ENCODE measurements at places on chromosomes 16 and 17.

GRCh38 chr17:14299280-14300141 lies 1.4 kb upstream of the HS3ST3B1 start:
- no peak for DNase-seq

DNA sequence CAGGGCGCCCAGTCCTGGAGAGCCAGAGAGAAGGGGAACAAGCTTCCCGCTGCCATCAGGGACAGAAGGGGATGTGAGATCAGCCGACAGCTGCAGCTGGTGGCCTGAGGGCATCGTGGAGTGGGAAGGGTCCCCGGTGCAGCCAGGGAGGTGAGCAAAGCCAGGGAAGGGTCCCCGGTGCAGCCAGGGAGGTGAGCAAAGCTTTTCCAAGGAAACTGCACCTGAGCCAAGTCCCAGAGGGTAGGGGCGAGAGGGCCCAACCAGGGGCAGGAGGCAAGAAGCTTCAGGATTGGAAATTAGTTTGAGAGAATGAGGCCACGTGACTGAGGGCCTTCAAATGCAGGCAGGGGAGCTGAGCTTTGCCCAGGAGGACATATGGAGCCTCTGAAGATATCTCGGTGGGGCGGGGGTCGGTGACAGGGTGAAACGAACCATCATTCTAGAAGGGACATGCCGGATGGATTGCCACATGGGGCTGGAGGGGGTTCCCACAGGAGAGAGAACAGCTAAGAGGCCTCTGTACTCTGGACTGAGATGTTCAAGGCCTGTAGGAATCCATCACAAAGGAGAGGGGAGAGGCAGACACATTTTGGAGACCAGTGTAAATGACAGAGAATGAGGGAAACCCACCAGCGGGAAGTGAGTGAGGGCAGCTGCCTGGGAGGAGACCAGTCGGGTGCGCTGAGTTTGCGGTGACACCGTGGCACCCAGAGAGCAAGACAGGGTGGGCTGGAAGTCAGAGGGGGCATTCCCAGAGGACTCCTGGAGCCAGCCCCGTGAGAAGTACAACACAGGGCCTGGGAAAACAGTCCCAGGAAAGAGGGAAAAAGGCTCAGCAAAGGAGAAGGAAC lies 31.4 kb upstream of the RPH3AL start:
- no peak for DNase-seq

DNA sequence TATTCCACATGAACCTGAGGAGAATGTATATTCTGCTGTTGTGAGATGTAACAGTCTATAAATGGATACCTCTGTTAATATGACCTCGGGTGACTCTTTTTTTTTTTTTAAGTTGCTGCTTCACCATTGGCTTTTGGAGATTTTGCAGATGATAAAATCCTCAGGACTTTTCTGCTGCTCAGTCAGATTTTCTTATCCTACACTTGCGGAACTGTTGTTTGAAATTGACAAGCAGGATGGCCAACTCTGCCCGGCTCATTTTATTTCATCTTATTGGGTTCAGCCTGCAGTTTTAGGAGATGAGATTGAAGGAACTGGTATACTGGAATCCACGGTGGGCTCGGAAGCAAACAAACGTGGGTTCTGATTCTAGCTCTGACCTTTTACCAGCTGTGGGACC lies 19.3 kb downstream of the IL4R start:
- DNase-seq, result no peak

DNA sequence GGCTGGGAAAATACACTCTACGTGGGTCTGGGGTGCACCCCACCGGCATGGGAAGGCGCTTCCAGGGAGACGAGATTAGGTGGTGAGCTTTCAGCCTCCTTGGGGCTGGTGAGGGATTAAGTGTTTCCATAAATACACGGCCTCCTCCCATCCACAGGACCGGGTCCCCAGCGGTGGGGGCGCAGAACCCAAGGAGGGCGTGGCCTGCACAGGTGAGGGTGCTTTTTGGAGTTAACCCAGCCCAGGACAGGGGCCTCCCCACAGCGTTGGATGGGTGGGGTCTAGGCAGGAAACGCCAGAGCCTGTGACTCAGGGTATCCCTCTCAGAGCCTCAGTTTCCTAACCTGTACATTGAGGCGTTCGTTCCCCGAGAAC lies 1.1 kb downstream of the C16orf74 start:
- DNase-seq, result no peak

DNA sequence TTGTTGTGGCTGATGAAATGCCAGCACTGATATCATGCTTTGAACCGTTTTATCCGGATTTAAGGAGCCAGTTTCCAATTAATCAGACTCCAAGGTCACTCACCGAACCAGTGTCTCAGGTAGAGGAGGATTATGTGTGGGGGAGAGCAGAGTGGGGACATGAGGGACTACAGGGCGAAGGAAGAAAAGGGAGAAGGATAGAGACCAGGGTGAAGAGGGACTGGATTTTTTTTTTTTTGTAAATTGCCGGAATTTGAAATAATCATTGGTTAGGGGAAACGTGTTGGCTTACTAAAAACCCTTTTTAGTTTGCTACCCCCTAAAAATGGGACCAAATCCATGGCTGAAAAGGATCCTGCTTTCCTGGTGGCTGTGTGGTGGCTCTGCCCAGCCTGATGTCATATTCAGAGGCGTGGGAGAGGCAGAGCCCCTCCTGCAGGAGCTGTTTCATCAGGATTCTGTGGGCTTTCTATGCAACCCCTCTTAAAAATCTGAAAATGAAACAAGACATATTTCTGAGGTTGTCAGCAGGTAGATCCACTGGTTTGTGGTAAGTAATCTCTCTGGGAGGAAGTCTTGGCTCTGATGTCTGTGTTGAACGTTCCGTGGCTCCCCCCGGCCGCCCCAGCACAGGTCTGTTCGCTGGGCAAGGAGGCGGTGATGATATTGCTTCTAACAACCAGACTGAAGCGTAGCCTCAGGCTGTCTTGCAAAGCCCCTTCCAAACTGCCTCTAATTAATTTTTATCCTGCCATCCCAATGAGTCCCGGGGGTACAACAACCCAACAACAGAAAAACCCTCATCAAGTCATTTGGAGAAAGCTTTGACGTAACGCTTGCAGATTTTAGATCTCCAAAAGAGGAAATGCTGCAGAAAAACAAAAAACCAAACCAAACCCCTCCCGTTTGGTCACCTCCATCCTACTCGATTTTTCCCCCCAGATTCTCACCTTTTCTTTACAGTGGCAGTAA lies 143.0 kb upstream of the ZFHX3 start:
- DNase-seq, result no peak

DNA sequence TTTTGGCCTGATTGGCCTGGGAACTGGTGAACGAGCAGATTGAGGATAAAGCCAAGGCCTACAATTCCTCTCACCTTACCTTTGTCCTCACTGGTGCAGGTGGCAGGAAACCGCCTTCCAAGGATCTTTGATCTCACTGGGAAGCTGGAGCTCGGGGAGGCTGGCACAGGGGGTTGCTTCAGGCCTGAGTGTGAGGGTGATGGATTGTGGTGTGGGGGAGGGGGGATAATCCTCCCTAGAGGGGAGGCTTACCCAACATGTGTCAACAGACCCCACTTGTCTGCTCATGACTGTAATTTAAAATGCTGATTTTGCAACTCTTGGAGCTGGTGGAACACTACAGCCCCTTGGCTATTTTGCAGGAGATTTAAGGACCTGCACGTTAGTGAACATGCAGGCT lies 4.5 kb upstream of the RMI2 start:
- DNase-seq, result no peak

GRCh38 chr17:41024697-41025096 lies 2.3 kb downstream of the KRTAP1-5 start:
- DNase-seq, result no peak

- peak; percentile 54 for DNase-seq
Observed at GRCh38 chr16:84175350-84176081, 11.3 kb downstream of the TAF1C start.

GRCh38 chr16:1099189-1100083 lies 3.4 kb upstream of the C1QTNF8 start:
- no peak for DNase-seq

Measured in activated CD4-positive, CD25-positive, alpha-beta regulatory T cell (primary cell).